ENCODE measurements at places on chromosomes 5 and 9.

DNA sequence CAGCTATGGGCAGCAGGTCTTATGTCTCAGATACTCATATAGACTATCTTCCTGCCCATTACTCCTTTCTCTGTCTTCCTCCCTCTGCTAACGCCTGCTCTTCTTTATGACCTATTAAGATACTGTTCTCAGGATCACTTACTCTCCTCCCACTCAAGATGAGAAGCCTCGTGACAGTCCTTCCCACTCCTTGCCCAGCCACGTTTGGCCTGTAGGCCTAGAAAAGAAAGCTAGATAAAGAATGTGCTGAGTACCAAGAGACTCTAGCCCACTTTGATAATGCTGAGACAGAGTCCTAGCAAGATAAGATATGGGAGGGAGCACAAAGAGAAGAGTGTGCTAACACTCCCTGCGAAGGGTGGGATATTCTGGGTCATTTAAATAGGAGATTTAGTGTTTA is 6.8 kb upstream of the DENND4C start:
- no peak for DNase-seq

GRCh38 chr9:3243683-3244082 is 282.1 kb downstream of the RFX3 start:
- DNase-seq = no peak

DNA sequence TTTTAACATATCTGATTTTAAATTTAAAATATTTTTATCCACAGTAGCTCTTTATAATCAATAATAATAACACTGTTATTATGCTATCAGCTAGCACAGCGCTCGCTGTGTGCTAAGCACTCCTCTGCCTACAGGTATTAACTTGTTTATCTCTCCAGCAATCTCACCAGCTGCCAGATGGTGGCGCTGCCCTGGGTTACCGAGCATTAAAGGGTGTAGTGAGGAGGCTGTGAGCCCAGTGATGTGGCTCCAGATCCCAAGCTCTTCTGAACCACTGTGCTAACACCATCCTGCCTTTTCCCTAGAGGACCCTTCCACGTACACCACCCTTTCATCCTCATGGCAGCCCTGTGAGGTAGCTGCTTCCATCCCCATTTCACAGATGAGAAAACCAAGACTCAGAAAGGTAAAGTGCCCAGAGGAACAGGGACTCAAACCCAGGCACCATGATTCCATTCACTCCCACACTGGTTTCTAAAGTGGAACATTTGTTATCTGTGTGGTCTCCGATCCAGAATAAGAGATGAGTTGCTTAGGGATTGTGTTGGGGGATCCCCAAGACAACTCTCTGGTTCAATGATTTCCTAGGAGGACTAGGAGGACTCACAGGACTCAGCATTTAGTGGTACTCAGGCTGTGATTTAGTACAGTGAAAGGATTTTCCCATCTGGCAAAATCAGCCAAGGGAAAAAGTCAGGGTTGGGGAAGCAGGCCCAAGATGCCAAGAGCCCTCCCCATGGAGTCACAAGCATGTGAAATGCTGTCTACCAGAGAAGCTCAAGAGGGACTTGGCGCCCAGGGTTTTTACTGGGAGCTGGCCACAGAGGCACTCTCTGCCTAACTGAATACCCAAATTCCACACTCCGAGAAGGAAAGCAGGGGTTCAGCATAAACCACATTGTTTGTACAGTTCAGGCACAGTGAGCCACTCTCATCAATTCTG is 7.0 kb downstream of the IGFBPL1 start:
- no peak for DNase-seq

GRCh38 chr5:6159832-6160430 is 218.4 kb downstream of the MED10 start:
- DNase-seq = no peak

- no peak for DNase-seq
These were observed 296.1 kb upstream of the MPDZ start for GRCh38 chr9:13575558-13575957.

DNA sequence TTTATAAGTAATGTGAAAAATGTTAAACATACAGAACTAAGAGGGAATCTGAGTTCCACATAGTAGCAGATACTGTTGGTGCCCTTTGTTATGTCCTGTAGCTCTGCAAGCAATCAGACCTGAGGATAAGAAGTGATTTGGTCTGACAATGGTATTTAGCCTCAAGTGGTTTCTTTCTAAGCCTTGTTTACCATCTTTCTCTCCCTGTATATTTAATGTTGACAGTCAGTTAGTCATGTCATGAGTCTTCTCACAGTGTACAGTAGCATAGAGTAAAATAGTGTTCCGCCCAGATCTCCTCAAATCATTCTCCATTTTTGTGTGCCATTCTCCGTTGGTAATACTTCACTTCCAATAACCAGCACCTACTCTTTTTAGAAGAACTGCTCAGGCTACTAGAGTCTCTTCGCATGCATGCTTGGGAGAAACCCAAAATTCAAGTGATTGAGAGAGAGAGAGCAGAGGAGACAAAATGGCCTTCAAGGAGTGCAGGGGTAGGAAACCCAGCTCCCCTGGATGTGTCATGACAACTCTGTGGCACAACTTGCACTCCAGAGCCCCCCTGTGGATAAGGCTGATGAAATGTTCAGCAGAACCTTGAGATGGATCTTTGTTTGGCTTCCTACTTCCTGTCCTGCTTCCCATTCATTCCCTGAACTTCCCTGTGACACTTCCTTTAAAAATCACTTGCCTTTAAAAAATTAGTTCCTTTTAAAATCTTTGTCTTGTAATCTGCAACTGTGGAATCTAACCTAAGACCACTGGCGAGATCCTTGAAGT is 129.2 kb upstream of the FST start:
- DNase-seq = no peak

- DNase-seq = no peak
These were observed 144.6 kb downstream of the CMYA5 start for GRCh38 chr5:79834098-79834753.

DNA sequence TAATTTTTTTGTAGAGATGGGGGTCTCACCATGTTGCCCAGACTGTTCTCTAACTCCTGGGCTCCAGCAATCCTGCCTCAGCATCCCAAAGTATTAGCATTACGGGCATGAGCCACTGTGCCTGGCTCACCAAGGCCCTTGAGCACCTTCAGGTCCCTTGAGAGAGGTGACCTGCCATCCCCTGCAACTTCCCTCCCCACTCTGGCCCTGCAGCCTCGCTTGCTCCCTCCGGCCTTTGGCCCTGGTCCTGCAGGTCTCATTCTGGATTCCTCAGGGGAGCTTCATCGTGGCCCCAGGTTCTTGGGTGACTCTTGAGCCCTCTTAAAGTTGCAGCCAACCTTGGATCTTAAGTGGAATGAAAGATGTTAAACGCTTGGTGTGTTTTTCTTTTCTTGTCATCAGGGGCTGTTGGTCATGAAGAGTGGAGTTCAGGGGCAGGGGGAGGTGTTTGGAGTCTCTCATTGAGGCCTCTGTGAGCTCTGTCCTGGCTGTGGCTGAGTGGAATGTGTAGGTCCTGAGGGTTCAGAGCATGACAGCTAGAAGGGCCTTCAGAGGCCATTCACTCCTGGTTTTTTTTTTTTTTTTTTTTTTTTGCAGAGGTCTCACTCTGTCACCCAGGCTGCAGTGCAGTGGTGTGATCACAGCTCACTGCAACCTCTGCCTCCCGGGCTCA is 33.0 kb downstream of the PPARGC1B start:
- no peak for DNase-seq

DNA sequence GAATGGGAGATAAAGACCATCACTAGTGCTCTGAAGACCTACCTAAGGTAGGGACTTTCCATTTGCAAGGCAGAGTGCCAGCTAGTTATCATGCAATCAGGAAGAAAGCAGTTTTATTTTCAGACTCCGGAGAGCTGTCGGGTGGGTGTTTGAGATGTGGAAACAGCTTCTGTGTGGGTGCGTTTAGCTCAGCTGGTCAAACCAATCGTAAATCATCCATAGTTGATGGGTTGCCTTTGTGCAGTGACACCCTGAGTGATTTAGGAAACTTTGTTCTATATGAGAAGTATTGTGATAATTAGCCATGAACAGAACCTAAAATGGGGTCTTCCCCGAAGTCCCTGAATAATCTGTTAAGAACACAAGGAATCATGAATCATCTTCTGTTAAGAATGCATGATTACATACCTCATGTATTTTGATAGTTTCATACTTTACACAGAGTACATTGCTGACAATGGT is 284.3 kb downstream of the ARHGAP26 start:
- no peak for DNase-seq

- no peak for DNase-seq
These were observed 106.9 kb downstream of the PAPPA start for GRCh38 chr9:116260531-116260930.

DNA sequence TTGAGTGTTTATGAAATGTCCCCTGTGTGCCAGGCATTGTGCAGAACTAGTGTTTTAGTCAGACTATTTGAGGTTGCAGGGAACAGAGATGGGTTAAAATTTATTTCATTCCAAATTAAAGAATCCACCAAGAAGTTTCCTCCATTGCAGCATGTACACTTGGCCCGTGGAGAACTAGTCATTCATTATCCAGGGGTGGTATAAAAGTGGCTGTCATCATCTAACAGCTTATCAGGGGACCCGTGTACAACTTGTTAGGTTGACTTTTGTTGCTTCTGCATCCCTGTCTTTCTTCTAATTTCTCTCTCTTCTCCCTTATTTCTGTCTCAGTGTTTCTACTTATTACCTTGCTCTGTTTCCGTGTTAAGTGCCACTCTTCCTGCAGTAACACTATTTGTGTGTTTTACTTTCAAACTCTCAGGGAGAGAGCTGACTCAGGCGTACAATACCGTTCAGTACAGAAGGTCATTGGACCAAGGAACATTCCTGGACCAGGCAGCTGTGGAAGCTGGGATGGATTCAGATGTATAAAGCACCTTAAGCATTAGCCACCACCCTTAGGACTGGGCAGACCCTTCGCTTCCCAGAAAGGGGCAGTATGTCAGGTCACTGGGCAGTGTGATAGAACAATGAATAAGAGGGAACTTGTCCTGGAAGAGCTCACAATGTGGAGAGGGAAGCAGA is 36.1 kb downstream of the MAP3K1 start:
- no peak for DNase-seq

- no peak for DNase-seq
These were observed 3.3 kb upstream of the BRD3 start for GRCh38 chr9:134071149-134071548.

- DNase-seq = no peak
These were observed 92.6 kb upstream of the IRX4 start for GRCh38 chr5:1975406-1975715.

DNA sequence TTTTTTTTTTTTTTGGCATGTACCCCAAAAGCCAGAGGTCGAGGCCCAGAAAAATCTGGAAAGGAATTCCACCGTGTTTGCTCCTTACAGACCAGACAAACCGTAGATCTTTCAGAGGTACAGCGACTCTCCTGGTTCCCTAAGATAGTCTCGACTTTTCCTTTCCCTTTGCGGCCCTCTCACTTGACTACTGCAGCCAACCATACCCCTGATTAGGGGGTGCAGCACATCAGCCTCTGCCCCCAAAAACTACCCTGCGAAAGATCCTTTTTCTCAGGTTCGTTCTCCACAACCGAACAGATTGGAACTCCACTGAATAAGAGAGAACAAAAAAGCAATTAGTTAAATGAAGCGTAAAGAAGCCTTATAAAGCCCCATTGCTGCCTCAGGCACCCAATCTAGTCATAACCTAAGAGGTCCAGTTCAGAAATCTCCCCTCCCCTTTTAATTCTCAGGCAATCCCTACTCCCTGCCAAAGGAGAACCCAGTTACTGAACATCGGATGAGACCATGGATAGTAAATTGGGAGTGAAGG is 379 bp upstream of the TICAM2 start:
- no peak for DNase-seq

- no peak for DNase-seq
These were observed 43.4 kb downstream of the ANGPTL2 start for GRCh38 chr9:127078988-127079387.

DNA sequence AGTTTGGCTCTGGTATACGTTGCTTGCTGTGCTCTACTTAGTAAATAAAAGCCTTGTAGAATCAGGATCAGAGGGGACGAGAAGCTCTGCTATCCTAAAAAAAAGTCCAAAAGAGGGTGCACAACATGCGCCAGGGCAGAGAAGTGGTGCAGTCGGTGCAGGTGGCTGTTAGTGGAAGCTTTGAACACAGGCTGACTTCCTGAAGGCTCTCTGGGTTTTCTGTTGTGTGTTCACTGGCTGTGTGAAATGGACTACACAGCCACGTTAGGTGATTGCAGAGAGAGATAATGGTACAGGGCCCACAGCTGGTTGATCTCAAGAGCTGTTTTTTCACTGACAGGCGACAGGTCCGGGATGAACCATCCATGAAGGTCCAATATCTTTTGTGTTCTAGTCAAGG is 167.4 kb downstream of the TMEM167A start:
- no peak for DNase-seq

DNA sequence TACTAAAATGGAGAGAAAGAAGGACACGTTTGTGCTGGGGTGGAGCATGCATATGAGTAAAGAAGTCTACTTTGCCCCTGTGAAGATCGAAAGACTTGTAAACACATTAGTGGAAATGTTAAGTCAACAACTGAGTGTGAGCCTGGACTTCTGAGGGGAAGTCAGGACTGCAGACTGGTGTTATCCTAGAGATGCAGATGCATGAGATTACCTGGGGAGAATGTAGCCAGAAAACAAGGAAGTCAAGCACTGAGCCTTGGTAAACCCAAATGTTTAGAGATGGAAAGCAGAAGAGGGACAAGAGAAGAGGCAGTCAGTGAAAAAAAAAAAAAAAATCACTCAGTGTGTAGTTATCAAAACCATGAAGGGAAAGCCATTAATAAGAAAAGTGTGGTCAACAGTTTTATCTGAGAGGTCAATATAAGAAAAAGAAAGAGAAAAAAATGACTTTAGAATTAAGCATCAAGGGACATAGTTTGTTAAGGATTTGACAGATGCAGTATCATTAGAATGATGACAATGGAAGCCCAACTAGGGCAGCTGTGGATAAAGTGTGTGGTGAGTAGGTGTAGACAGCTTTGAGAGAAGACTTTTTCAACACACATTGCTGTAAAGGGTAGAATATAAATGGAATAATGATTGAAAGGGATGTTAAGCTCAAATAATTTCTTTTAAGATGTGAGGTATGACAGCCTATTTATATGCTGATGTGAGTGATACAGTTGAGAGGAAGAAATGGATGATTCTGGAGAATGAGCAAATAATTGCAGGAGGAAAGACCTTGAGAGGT is 22.2 kb downstream of the JAKMIP2 start:
- no peak for DNase-seq

DNA sequence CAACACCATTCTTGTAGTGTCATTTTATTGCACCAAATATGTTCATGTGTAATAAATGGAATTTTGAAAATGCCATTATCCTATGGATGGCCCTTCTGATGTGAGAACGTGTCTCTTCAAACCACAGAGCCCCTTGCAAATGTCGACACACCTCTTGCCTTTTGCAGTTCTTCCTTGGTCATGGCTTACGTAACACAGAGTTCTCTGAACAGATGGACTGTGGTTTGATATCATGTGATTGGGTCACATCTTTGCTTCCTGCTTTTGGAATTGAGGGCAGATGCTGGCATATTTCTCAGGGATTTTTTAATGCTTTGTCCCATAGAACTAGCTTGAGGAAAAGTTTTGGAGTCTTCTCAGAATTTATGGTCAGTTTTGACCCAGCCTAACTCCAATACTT is 4.6 kb downstream of the TGFBR1 start:
- DNase-seq = no peak

GRCh38 chr5:62814991-62815390 is 236.4 kb downstream of the LRRC70 start:
- DNase-seq = no peak
